ENCODE measurements at places on chromosomes 2 and 18. TPM values are rescaled to one million over a fixed set of nuclear protein-coding genes. Genes with fewer than 3 reads are reported as not detected.

Gene TLX2
- 0.52 TPM for total RNA-seq

Gene TCF23
- total RNA-seq = not detected

Gene UGT1A5
- not detected for total RNA-seq

- peaks cover under 1% of the 10 kb centered on the region for H3K4me1 ChIP-seq
- no peak overlapping the region for H3K4me3 ChIP-seq
- no peak for DNase-seq
- no peak overlapping the region for H3K27ac ChIP-seq
- H3K27me3 ChIP-seq = no peaks in the 10 kb centered on the region
These were observed 66.9 kb downstream of the TRAPPC12 start for GRCh38 chr2:3446381-3446780.

DNA sequence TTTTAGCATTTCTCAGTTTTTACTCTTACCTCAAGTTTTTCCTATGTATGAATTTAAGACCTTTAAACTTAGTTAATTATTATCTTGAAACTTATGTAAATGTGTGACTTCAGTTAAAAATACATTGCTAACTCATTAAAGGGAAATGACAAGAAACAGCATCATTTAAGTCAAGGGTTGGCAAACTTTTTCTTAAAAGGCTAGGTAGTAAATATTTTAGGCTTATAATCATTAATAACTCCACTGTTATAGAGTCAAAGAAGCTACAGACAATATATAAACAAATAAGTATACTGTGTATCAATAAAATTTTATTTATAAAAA, 259.7 kb upstream of the RBMS1 start:
- H3K4me3 ChIP-seq = no peak overlapping the region
- no peak overlapping the region for H3K27ac ChIP-seq
- peaks cover 2% of the 10 kb centered on the region for H3K4me1 ChIP-seq
- H3K36me3 ChIP-seq = no peaks in the 10 kb centered on the region
- DNase-seq = no peak

GRCh38 chr2:231890896-231891513, 35.2 kb downstream of the NPPC start:
- H3K36me3 ChIP-seq = no peaks in the 10 kb centered on the region
- H3K4me1 ChIP-seq = no peaks in the 10 kb centered on the region
- peaks cover 5% of the 10 kb centered on the region for H3K27me3 ChIP-seq
- no peak overlapping the region for H3K27ac ChIP-seq
- no peak overlapping the region for H3K4me3 ChIP-seq
- DNase-seq = no peak

DNA sequence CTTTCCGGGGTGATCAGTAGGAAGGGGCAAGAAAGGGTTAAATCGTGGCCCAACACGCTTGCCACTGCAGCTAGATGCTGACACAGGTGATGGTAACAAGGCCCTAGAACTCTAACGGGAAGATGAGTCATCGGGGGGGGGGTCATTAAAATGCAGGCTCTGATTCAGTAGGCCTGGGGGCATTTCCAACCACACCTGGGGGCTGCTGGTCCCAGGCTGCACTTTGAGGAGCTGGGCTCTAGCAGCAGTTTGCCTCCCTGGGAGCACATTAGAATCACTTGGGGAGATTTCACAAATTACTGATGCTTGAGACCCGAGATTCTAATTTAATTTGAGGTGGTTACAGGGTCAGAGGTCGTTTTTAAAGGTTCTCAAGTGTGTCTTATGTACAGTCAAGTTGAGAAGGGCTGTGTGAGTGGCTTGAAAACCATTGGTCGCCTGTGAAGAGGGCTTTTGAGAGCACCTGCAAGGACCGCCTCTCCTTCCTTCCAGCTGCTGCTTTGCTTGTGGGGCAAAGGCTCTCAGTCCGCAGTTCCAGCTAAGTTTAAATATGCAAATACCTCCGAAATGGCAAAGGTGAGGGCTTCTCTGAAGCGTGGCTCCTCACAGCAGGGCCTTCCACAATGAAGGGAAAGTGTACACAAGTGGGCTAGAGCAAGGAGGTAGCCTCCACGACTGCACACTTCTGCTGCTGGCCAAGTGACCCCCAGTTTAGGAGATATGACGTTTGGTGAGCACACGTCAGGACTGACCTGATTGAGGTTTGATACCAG, 128.0 kb upstream of the MSH6 start:
- H3K27ac ChIP-seq = no peak overlapping the region
- no peak overlapping the region for H3K4me3 ChIP-seq
- no peak for DNase-seq
- H3K27me3 ChIP-seq = no peaks in the 10 kb centered on the region
- no peaks in the 10 kb centered on the region for H3K4me1 ChIP-seq

- H3K4me3 ChIP-seq = no peak overlapping the region
- H3K27ac ChIP-seq = no peak overlapping the region
- no peaks in the 10 kb centered on the region for H3K4me1 ChIP-seq
- H3K27me3 ChIP-seq = peaks cover 5% of the 10 kb centered on the region
These were observed 163.8 kb downstream of the RBM43 start for GRCh38 chr2:151097895-151098294.
